Activated CD4-positive, alpha-beta T cell treated with anti-CD3 and anti-CD28 coated beads, Interleukin-2, amount 50 U/mL, for 1 hour (primary cell): ENCODE measurements at places on chromosomes 4 and X.
A peak's percentile ranks its signal among the peaks of the same experiment; 100 is the strongest.

DNA sequence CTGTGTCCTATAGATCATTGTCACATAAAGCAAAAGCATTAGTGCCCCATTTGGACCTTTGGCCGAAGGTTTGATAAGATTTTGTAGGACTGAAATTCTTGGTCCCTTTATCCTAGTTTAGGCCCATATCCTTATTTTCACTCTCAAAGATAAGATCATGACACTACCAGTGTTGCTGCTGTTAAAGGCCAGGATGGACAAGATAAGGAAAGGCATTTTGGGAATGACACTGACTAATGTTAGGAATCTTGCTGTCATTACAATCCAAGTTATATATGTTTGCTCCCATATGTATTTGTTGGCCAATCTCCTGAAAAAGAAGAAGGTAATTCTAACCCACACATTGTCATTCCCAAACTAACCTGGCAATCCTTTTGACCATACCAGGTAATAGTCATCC is 101.3 kb upstream of the VAMP7 start:
- DNase-seq = no peak

GRCh38 chr4:10730590-10730989 is 46.0 kb upstream of the CLNK start:
- no peak for DNase-seq

DNA sequence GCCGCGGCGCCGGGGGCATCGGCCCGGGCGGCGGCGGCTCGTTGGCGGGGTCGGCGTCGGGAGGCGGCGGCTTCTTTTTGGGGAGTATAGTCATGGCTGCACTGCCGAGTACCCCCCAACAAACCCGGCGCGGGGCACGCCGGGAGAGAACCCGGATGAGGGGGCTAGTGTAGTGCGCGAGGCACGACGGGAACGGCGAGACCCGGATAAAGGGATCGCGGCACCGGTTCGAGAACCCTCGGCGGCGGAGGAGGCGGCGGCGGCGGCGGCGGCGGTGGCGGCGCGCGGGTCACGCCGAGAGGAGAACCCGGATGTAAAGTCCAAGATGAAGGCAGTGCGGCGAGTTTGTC is at the start of gene OTUD5:
OTUD5 (minus strand) TSS at position 131 of the 350 bp plus-strand sequence; CDS start at position 94, 37 bp downstream.
- peak; percentile 67 for DNase-seq

DNA sequence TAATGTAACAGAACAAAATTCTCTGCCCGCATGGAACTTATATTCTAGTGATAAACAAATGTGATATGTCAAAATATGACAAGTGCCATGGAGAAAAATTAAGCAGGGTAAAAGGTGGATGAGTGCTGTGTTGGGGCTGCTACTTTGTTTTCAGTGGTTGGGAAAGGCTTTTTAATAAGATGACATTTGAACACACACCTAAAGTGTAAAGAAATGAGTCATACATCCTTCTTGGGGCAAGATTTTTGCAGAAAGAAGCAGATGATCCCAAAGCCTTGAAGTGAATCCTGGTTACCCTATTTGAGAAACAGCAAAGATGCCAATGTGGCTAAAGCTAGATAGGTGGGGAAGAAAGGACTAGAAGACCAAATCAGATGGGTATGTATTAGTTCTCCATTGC is 564.1 kb downstream of the INPP4B start:
- no peak for DNase-seq

- DNase-seq = no peak
These were observed 21.2 kb downstream of the DOK7 start for GRCh38 chr4:3484057-3484973.

DNA sequence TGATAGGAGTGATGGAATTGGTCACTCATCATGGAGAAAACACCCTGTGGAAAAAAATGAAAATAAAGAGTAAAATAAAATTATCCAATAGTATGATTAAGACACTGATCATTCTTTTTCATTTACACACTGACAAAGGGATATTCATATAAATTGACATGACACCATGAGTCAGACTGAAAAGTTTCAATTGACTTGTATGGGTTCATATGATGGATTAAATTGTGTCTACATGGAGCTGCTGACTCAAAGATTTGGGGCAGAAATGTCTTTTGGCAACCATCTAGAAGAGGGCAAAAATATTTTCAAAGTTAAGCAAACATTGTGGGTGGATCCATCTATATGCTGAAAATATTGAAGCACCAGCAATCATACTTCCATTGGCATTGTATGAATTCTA is 153.4 kb upstream of the PPP3CA start:
- no peak for DNase-seq

GRCh38 chrX:115948018-115948923 is 222.3 kb upstream of the AGTR2 start:
- no peak for DNase-seq

DNA sequence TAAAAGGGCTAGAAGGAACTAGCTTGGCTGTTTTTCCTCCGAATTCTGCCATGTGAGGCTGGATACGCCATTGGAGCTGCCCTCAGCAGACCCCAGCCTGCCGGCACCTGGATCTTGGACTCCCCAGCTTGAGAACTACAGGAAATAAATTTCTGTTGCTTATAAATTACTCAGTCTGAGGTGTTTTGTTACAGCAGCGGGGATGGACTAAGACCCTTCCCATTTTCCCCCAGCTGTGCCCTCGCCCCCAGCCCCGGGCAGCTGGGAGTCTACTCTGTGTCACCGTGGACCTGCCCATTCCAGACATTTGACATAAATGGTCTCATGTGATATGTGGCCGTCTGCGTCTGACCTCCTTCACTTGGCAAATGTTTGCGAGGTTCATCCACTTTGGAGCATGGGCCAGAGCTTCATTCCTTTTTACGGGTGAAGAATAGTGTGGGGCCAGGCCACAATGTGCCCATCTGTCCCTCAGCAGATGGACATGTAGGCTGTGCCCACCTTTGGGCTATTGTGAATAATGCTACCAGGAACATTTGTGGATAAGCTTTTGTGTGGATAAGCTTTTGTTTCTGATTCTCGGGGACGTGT is 30.7 kb upstream of the SPON2 start:
- no peak for DNase-seq

DNA sequence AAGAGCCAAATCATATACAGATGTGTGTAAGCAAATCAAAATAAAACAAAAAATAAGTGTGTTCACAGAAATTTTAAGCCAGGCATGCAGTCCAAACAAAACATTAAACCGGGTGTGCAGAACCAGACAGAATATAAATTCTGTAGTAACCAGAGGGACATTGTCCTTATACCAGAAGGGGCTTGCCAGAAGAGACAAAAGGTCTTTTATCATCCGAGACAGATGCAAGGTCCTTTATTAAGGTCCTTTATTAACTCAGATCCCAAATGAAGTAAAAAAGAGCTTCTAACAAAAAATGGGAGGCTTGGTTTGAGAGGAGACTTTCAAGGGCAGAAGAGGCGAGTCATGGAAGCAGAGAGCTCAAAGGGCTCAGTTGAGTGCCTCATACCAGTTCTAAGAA is 59.2 kb downstream of the RGS12 start:
- no peak for DNase-seq

GRCh38 chrX:132271311-132271778 is 52.1 kb upstream of the RAP2C start:
- DNase-seq = no peak

GRCh38 chr4:26719954-26720552 is 136.2 kb downstream of the TBC1D19 start:
- DNase-seq = no peak

DNA sequence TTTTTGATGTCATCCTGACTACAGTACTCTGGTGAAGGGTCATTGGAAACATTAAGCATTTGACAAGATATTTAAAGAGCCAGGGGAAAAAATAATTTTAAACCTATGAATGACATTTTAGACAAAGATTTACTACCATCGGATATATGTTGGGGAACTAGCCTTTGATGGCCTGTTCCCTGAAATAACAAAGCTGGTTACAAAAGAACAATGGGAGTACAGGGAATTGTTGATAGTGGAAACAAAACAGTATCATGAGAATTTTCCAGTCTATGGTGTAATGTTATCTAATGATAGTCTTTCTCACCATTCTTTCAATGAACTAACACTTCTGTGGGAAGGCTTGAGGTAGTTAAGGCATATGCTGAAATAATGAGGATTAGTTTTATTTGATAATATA is 125.9 kb upstream of the KLHL4 start:
- no peak for DNase-seq

DNA sequence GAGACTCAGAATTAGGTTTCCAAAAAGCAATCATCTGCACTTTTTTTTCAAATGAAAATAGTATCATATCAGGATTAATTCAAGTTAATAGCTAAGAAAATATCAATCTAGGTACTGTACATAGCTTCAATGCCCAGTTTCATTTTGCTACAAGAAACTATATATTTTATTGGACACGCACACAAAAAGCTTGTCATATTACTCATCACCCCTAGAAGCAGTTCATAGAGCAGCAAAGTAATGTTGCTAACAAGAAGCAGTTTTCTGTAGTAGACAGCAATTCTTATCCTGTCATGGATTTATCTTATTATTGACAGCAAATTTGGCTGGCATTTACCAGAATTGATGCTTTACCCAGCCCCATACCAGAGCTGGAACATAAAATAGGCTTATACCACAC is 52.3 kb upstream of the LSM6 start:
- DNase-seq = no peak

- DNase-seq = peak; percentile 55
These were observed 95.8 kb downstream of the DHX15 start for GRCh38 chr4:24488399-24489164.
